Prostate gland (tissue), 2 donors: ENCODE measurements at places on chromosomes 6 and 20. TPM values are rescaled to one million over a fixed set of nuclear protein-coding genes. Genes with fewer than 3 reads are reported as not detected.

DNA sequence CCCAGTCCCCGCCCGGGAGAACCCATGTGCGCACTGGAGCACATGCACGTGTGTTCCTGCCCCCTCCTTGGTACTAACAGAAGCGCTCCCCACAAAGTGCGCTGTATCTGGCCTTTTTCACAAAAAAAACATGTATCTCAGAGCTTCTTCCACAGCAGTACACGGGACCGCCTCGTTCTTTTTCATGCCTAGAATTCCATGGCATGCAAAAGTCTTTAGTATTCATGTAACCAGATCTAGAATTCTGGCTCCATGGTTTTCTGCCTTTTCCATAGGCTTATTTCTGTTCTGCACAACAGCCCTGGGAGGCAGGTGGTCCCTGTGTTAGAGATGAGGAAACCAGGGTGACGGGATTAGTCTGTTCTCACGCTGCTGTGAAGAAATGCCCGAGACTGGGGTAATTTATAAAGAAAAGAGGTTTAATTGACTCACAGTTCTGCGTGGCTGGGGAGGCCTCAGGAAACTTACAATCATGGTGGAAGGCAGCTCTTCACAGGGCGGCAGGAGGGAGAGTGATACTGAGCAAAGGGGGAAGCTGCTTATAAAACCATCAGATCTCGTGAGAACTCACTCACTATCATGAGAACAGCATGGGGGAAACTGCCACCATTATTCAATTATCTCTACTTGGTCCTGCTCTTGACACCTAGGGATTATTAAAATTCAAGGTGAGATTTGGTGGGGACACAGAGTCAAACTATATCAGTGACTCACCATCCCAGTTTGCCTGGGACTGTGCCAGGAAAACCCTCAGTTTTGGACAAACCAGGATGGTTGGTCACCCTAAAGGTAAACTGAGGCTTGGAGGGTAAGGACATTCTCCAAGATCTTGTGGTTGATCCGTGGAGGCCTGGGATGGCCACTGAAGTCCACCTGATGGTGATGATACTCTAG lies 41.0 kb downstream of the C20orf203 start:
- no peak for DNase-seq

SYCP2 gene
- total RNA-seq, result 4.8 TPM

CDH4 gene
- total RNA-seq, result 0.05 TPM

DNA sequence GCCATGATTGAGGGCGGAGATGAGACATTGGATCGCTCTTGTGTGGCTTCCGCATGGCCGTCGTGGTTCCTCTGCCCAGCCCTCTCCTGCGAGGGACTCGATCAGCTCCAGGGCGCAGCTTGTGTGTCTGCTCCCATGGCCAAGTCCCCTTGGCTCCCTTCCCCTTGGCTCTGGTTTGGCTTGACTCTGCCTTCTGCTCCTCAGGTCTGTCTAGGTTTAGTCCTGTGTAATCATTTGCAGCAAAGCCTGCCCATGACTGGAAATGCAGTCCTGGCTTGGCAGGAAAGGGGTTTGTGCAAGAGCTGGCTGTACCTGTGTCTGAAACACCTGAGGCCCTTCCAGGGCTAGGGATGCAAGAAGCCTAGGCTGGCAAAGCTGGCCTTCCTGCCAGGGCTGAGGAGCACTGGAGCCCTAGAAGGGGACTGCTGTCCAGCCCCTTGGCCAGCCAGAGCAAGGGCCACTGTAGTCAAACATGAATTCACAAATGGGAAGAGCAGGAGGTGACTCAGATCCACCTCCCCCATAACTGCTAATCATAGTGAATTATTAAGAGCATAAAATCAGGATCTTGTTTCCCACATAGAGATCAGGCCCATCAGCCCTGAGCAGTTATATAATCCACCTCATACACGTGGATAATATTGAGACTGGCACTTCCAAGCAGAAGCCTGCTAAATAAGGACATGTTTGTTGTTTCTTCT lies 196.8 kb downstream of the FARS2 start:
- DNase-seq, result peak; percentile 98

- DNase-seq, result no peak
Observed at GRCh38 chr20:45452772-45453691, 16.5 kb upstream of the WFDC2 start.

GRCh38 chr6:119565893-119566292 lies 216.3 kb upstream of the MAN1A1 start:
- DNase-seq, result no peak

DNA sequence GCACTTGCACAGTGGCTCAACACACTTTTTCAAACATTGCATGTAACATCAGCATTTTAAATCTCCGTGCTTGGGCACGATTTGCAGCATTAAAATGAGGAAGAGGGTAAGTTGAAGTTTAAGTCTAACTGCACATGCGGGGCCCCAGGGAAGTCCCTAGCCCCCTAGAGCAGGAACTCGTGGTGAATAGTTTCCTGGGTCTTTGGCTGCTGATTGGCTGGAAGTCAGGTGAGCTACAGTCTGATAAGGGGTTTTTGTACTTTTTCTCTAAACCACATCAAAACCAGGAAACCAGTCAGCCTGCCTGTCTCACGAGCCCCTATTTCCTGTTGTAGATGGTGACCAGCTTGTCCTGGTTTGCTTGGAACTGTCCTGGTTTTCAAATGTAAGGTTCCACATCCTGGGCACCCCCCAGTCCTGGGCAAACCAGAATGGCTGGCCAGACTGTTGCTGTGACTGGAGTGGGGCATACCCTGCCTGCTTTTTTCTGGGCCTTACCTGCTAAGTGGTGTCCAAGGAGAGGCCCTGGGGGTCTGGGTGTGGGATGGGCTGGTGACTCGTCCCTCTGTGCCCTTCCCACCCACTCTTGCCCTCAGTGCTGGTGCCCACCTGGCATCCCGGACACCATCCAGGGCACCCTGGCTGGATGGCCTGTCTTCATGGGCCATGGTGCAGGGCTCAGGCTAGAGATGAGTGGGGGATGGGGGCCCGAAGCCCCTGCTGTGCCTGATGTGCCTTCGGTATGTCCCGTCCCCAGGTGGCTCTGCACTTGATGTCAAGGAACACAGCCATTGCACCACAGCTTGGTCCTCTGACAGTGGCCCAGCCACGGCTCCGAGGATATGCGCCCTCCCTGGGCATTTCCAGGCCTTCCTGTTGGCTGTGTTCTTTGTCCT lies 31.8 kb downstream of the SUN5 start:
- DNase-seq, result no peak

ADGB gene
- total RNA-seq, result 8.1 TPM

DNA sequence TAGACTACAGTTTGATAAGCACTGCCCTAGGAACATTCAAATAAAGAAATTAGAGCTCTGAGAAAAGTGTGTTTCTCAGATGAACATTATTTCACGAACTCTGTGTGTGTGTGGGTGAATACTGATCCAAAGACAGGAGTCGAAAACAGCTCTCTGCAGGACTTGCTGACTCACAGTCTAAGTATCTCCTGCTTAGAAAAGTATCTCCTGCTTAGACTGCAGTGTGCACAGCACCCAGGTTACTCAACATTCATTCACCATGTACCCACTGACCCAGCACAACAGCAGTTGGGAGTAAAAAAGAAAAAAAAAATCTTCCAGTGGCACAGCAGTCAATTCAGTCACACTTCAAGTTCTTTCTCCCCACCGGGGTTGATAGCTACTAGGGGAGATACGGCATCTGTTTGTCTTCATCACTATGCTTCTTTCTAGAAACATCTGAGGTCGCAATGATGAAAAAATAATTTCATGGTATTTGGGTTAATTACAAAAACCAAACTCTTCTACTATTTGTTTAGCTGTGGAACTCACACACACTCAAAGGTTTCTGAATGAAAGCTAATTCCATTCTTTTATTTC lies 48.0 kb downstream of the GCLC start:
- no peak for DNase-seq

DNA sequence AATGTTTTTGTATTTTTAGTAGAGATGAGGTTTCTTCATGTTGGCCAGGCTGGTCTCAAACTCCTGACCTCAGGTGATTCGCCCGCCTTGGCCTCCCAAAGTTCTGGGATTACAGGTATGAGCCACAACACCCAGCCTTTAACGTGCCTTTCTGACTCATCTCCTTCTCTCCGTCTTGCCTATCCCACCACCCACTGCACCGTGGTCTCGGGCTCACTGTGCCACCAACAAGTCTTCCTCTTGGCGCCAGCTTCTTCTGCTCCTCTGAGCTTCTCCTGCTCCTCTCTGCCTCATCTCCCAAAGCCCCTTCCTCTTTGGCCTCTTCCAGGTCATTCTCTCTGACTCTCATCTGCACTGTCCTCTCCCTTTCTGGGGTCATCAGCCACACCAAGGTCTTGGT lies 41.0 kb downstream of the TMEM242 start:
- DNase-seq, result no peak

DNA sequence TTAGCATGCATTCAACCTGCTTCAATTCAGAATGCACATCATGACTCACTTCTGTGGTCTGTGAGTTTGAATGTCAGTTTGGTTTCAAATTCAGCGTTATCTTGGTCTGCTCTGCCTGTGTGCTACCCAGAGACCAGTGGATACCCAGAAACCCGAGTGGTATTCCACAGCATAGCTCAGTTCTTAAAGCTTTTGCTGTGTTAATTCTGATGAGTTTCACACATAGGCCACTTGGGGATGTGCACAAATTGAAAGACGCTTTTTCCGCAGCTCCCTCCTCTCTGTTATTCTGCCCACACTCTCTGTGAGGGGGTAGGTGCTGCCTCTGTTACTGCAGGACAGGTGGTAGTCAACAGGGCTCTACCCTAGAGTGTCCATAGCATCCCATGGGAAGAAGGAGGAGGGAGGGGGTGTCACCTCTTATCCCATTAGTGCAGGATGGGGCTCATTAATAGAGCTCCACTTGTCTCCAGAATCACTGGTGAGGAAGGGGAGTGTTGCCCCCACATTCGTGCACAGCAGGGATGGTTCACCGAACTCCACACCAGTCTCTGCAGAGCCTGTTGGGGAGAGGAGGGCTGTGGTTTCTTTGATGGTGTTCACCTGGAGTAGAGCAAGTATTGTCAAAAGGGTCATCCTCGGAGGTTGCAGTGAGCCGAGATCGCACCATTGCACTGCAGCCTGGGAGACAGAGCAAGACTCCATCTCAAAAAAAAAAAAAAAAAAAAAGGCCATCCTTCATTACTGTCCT lies 29.2 kb upstream of the SDCBP2 start:
- DNase-seq, result no peak

FAXC gene
- total RNA-seq, result 14.7 TPM

DNA sequence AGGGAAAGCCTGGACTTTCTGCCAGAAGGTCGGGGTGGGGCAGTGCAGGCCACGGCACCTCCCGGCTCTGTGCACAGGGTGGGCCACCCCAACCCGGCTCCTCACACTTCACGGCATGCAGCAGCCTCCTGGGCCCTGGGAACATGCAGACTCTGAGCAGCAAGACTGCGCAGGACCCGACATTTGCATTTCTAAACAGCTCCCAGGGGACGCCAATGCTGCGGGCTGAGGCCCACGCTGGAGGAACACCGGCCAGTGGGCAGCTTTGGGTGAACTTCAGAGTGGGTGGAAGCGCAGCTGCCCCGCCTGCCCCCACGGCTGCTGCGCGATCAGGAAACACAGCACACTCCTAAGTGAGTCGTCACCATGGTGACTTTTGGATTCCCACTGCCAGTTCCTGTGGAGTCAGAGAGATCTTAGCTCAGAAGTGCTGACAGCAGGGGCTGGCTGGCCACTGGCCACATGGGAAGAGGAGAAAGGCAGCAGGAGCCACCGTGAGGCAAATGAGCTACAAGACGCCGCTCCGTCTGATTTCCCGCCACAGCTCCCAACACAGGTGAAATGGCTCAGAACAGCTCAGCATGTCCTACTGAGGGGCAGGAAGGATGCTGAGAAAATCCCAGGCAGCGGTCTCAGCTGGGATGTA lies 52.1 kb downstream of the RNASET2 start:
- no peak for DNase-seq

GRCh38 chr6:100726666-100727065 lies 154.5 kb downstream of the ASCC3 start:
- DNase-seq, result no peak

KCNK15 gene
- total RNA-seq, result 16.1 TPM

SLC24A3 gene
- 4.6 TPM for total RNA-seq

- DNase-seq, result no peak
Observed at GRCh38 chr20:60202046-60202445, 243.8 kb downstream of the CDH26 start.

GRCh38 chr6:41786451-41787218 lies 859 bp upstream of the TOMM6 start:
- DNase-seq, result peak; percentile 83

GRCh38 chr6:36615018-36615761 lies 21.0 kb downstream of the SRSF3 start:
- no peak for DNase-seq

DNA sequence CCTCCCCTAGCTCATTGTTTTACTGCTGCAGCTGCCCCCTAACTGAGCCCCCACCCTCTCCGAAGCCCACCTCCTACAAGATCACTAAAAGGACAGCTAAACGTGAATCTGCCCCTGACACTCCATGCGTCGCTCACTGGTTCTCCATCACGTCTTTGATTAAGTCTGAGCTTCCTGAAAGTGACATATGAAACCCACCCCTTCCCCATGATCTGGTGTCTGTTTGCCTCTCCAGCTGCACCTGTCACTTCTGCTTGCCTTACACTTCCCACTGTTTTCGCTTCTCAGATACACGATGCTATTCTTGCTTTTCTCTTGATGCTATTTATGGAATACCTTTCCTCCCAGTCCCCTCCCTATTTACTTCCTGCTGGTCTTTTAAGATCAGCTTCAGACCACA lies 8.0 kb upstream of the PERP start:
- no peak for DNase-seq

DNA sequence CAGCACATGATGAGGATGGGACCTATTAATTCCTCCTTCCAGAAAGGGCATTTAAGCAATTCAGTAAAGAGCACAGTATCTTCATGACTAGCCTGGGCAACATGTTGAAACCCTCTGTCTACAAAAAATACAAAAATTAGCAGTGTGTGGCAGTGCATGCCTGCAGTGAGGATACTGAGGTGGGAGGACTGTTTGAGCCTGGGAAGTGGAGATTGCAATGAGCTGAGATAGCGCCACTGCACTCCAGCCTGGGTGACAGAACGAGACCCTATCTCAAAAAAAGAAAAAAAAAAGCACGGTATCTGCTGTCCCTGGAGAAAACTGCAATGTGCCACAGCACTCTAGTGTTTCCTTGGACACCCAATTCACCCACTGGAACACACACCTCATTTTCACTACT lies 18.4 kb downstream of the SAMD3 start:
- no peak for DNase-seq

GRCh38 chr6:48817333-48818051 lies 645.6 kb downstream of the MMUT start:
- no peak for DNase-seq

CDH26 gene
- total RNA-seq, result 30.6 TPM

- DNase-seq, result no peak
Observed at GRCh38 chr20:33675136-33675959, 1.1 kb upstream of the NECAB3 start.

GRCh38 chr20:40339661-40340449 lies 349.2 kb downstream of the MAFB start:
- no peak for DNase-seq

DCDC2 gene
- total RNA-seq, result 0.34 TPM

- no peak for DNase-seq
Observed at GRCh38 chr20:20084296-20084752, 32.0 kb downstream of the CFAP61 start.

NRSN2 gene
- 26.3 TPM for total RNA-seq

GRCh38 chr6:170444056-170444591 lies 109.0 kb downstream of the PSMB1 start:
- DNase-seq, result no peak
